ENCODE measurements at places on chromosomes 1 and 21.

DNA sequence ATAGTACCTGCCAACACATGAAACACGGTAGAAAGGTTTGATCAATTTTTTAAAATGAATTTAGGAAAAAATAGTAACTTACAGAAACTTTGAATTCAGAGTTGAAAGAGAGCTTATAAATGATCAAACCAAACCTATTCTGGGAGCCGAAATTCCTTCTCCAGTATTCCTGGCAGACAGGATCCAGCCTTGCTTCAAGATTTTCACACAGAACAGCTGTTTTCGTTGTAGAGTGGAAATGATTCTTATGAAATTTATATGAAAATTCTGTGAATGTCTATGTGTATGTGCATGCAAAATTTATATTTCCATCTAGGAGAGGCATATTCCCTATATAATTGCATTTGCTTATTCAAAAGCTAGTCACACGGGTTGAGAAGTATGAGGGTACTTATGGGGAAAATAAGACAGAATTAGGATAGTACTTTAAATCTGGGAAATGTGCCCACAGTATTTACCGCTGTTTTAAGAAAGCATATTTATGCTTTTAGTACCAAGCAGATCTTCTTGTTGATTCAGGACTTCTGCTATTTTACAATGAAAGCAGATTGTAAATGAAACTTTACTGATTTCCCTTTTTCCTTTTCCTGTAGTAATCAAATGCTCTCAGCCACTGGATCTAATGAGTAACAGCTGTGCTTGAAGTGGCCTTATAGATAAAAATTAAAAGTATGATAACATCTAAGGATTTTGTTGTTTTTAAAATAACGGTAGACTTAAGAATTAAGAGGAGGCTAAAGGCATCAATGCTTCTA, 30.4 kb downstream of the PRRX1 start:
- no peak for DNase-seq

GRCh38 chr1:100606438-100606837, 68.5 kb downstream of the GPR88 start:
- no peak for DNase-seq

DNA sequence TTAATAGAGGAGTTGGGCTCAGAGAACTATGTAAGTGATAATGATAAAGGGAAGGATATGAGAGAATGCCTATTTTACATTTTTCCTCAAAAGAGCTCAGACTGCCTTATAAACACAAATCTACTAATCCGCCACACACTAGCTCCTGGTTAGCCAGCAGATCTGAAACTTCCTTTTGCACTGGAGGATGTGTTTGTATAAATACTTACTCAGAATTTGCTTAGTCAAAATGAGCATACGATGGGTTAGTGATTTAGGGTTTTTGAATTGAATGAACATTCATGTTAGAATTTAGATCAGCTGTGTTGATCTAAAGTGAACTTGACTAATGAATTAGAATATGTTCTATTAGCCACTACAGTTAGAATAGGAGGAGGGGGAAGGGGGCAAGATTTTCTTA, 9.1 kb upstream of the IER5 start:
- no peak for DNase-seq

GRCh38 chr1:13992489-13993285, 292.7 kb downstream of the PRDM2 start:
- DNase-seq: no peak

Measured in stimulated activated CD4-positive, alpha-beta T cell treated with anti-CD3 and anti-CD28 coated beads, Interleukin-4, amount 100 ng/mL, for 1 hour (primary cell).